Gastrocnemius medialis (tissue), 4 donors: ENCODE measurements at places on chromosomes 5 and 9. TPM values are rescaled to one million over a fixed set of nuclear protein-coding genes. Genes with fewer than 3 reads are reported as not detected.

- H3K36me3 ChIP-seq, result peaks cover 2% of the 10 kb centered on the region
- H3K4me1 ChIP-seq, result no peaks in the 10 kb centered on the region
- DNase-seq, result no peak
- no peaks in the 10 kb centered on the region for H3K27me3 ChIP-seq
Observed at GRCh38 chr9:109072133-109072692, 47.5 kb downstream of the TMEM245 start.

GRCh38 chr5:173239233-173239593 lies 4.2 kb upstream of the NKX2-5 start:
- H3K36me3 ChIP-seq, result no peaks in the 10 kb centered on the region
- DNase-seq, result no peak
- H3K27me3 ChIP-seq, result peaks cover 100% of the 10 kb centered on the region
- H3K4me1 ChIP-seq, result peaks cover 13% of the 10 kb centered on the region
- no peak overlapping the region for H3K4me3 ChIP-seq
- no peak overlapping the region for H3K27ac ChIP-seq

GRCh38 chr5:175079707-175080106 lies 355.3 kb downstream of the MSX2 start:
- H3K27ac ChIP-seq, result no peak overlapping the region
- no peaks in the 10 kb centered on the region for H3K27me3 ChIP-seq
- no peak for DNase-seq
- no peak overlapping the region for H3K4me3 ChIP-seq
- no peaks in the 10 kb centered on the region for H3K4me1 ChIP-seq

- DNase-seq, result no peak
- no peak overlapping the region for H3K27ac ChIP-seq
- H3K4me1 ChIP-seq, result no peaks in the 10 kb centered on the region
- H3K27me3 ChIP-seq, result no peaks in the 10 kb centered on the region
- no peaks in the 10 kb centered on the region for H3K36me3 ChIP-seq
- H3K4me3 ChIP-seq, result no peak overlapping the region
Observed at GRCh38 chr5:99355881-99356280, 427.1 kb upstream of the CHD1 start.

GRCh38 chr5:94366811-94367210 lies 251.6 kb downstream of the KIAA0825 start:
- no peaks in the 10 kb centered on the region for H3K27me3 ChIP-seq
- H3K4me1 ChIP-seq, result no peaks in the 10 kb centered on the region
- no peaks in the 10 kb centered on the region for H3K36me3 ChIP-seq

DNA sequence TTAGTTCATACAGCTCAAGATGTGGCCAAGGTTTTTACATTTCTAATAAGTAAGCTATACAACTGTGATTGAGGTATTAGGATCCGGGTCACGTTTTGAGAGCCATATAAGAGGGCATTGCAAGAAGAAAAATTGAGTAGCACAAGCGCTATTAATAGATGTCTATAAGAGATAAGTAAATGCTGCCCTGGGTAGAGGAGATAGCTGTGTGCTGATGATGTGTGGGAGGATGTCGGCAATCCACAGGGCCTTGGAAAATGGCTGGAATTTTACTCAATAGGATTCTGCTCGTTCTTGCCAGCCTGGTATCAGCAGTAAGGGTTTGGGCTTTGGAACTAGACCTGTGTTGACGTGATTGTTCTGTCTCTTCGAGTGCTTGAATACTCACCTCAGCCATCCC lies 41.6 kb downstream of the CSF1R start:
- no peak overlapping the region for H3K27ac ChIP-seq
- no peaks in the 10 kb centered on the region for H3K27me3 ChIP-seq
- H3K4me1 ChIP-seq, result peaks cover 36% of the 10 kb centered on the region
- no peak overlapping the region for H3K4me3 ChIP-seq

DNA sequence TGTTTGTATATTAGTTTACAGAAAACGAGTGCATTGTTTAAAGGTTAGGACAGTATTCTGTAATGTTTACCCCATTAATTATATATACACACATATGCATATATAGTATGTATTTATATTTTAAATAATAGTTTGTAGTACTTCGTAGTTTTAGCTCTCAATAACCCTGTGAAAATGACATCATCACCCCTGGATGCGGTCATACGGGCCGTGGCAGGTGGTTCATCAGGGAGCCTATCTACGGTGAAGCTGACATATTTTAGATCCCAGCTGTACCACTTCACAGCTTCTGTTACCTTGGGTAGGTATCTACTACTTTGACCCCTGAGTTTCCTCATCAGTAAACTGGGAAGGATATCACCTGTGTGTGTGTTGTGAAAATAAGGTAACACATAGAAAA lies 87.1 kb downstream of the NR3C1 start:
- DNase-seq, result peak; percentile 56
- peak overlapping the region; percentile 88 for H3K27ac ChIP-seq
- H3K4me1 ChIP-seq, result peaks cover 85% of the 10 kb centered on the region
- H3K27me3 ChIP-seq, result no peaks in the 10 kb centered on the region
- peak overlapping the region; percentile 8 for H3K4me3 ChIP-seq
- H3K36me3 ChIP-seq, result no peaks in the 10 kb centered on the region

- no peak overlapping the region for H3K4me3 ChIP-seq
- H3K27ac ChIP-seq, result no peak overlapping the region
- no peaks in the 10 kb centered on the region for H3K36me3 ChIP-seq
- no peak for DNase-seq
- H3K4me1 ChIP-seq, result no peaks in the 10 kb centered on the region
- no peaks in the 10 kb centered on the region for H3K27me3 ChIP-seq
Observed at GRCh38 chr5:56282216-56282615, 49.1 kb upstream of the ANKRD55 start.

DNA sequence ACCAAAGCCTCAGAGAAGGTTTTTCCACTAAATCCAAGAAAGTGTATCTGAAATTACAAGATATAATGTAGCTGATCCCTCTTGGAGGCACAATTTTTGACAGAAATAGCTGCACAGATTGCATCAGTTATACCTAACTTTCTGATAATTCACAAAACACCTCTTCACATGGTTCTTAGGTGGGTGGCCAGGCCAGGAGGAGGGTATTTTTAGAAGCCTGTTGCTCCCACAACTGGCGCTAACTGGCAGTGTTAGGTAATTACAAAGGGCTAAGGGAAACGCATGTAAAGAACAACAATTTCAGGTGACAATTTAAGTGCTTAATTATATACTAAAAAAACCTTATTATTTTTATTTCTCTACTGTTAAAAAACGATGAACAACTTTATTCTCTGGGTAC lies 247.9 kb downstream of the BNC2 start:
- no peak overlapping the region for H3K4me3 ChIP-seq
- no peaks in the 10 kb centered on the region for H3K27me3 ChIP-seq
- H3K36me3 ChIP-seq, result no peaks in the 10 kb centered on the region
- peaks cover 22% of the 10 kb centered on the region for H3K4me1 ChIP-seq
- peak overlapping the region; percentile 39 for H3K27ac ChIP-seq

GRCh38 chr9:96478829-96479371 lies 28.9 kb downstream of the HABP4 start:
- no peak overlapping the region for H3K27ac ChIP-seq
- no peak overlapping the region for H3K4me3 ChIP-seq
- H3K4me1 ChIP-seq, result no peaks in the 10 kb centered on the region

- peaks cover 9% of the 10 kb centered on the region for H3K4me1 ChIP-seq
- no peaks in the 10 kb centered on the region for H3K36me3 ChIP-seq
- no peak overlapping the region for H3K27ac ChIP-seq
- no peak overlapping the region for H3K4me3 ChIP-seq
- DNase-seq, result no peak
Observed at GRCh38 chr5:133873449-133873848, 95.0 kb downstream of the C5orf15 start.

DNA sequence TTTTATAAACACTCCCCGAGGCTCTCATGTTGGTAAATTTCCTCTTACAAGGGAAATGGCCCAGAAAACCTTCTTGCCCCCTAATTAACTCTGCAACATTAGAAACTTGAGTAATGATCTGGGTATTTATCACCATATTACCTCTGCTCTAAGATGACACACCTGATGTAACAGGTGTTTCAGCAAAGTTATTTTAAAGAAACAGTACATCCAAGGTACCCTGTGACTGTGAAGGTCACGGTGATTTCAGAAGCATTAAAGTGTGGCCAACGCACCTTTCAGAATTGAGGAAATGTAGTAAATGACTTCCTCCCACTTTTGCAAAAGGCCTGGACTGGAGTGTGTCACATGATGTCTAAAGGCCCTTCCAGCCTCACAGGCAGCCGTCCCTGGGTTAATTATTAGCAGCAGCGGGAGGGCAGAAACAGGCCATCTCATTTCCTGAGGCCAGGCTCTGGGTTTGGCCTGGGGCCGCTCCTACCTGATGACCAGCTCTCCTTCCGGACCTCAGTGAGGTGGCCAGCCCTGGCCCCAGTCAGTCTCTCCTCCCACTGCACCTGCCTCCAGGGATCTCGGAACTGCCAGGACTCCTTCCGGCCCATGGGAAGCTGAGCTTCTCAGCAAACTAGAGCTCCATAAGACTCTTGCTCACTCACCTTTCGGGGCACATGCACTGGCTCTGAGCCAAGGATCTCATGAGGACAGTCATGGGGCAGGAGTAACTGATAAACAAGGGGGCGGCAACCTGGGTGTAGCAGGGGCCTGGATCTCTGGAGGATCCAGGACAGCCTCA lies 20.7 kb downstream of the PTPN3 start:
- H3K27me3 ChIP-seq, result no peaks in the 10 kb centered on the region
- peaks cover 66% of the 10 kb centered on the region for H3K4me1 ChIP-seq
- peak overlapping the region; percentile 79 for H3K27ac ChIP-seq
- no peak overlapping the region for H3K4me3 ChIP-seq

- H3K4me3 ChIP-seq, result no peak overlapping the region
- no peaks in the 10 kb centered on the region for H3K36me3 ChIP-seq
- no peaks in the 10 kb centered on the region for H3K27me3 ChIP-seq
Observed at GRCh38 chr9:70085241-70085640, 41.6 kb downstream of the MAMDC2 start.

GRCh38 chr5:43485406-43485805 lies 1.7 kb upstream of the TMEM267 start:
- no peaks in the 10 kb centered on the region for H3K27me3 ChIP-seq
- H3K27ac ChIP-seq, result peak overlapping the region; percentile 98
- H3K4me1 ChIP-seq, result peaks cover 17% of the 10 kb centered on the region
- H3K4me3 ChIP-seq, result no peak overlapping the region

GRCh38 chr5:107364443-107365319 lies 306.1 kb downstream of the EFNA5 start:
- H3K27me3 ChIP-seq, result no peaks in the 10 kb centered on the region
- H3K4me3 ChIP-seq, result no peak overlapping the region
- H3K36me3 ChIP-seq, result no peaks in the 10 kb centered on the region
- DNase-seq, result no peak
- no peak overlapping the region for H3K27ac ChIP-seq

GRCh38 chr9:91530829-91531228 lies 107.2 kb upstream of the NFIL3 start:
- no peaks in the 10 kb centered on the region for H3K27me3 ChIP-seq
- DNase-seq, result no peak
- no peaks in the 10 kb centered on the region for H3K36me3 ChIP-seq
- no peaks in the 10 kb centered on the region for H3K4me1 ChIP-seq
- H3K27ac ChIP-seq, result no peak overlapping the region
- no peak overlapping the region for H3K4me3 ChIP-seq

GRCh38 chr9:129650680-129651235 lies 8.8 kb upstream of the ASB6 start:
- H3K4me3 ChIP-seq, result no peak overlapping the region
- H3K27ac ChIP-seq, result no peak overlapping the region
- no peaks in the 10 kb centered on the region for H3K4me1 ChIP-seq
- DNase-seq, result no peak

DNA sequence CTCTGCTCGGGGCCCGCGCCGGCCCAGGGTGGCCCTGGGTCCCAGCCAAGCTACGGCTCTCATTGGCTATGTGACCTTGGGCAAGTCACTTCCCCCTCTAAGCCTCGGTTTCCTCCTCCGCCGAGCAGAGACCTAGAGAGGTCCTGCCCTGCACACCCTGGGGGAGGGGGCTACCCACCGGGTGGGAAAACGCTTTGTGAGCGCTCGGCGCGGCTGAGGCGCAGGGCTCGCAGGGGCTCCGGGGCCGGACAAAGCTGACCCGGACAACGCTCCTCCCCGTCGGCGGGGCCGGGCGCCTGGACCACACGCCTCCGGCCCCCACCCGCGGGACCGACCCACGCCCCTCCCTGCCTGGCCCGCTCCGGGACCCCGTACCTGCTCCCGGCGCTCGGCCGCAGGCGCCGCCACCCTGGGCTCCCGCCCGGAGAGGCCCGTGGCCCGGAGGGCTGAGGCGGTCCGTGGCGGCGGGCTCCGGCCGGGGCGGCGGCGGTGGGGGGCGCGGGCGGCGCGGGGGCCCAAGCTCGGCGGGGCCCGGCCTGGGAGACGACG lies 85.7 kb upstream of the MELK start:
- H3K27me3 ChIP-seq, result no peaks in the 10 kb centered on the region
- H3K4me3 ChIP-seq, result peak overlapping the region; percentile 83
- no peak for DNase-seq
- no peaks in the 10 kb centered on the region for H3K36me3 ChIP-seq
- H3K27ac ChIP-seq, result peak overlapping the region; percentile 72

DNA sequence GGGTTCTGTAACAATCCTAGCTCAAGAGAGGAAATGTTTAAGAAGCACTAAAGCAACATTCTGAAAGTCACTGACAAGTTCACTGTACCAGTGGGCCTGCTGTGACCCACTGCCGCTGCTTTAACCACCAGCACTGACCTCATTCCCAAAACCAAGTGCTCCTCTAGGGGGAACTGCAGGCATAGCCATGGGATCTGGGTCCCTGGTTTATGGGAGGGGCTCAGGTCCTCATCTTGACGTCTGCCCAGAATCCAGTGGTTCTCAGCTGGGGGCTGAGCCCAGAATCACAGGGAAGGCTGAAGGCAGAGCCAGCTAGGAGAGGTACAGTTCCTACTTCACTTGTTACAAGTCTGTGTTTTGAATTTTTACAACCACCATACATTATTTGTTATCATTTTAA lies 36.1 kb upstream of the SLC2A8 start:
- no peaks in the 10 kb centered on the region for H3K27me3 ChIP-seq
- DNase-seq, result no peak
- H3K36me3 ChIP-seq, result no peaks in the 10 kb centered on the region
- H3K4me1 ChIP-seq, result no peaks in the 10 kb centered on the region
- no peak overlapping the region for H3K27ac ChIP-seq

- H3K27ac ChIP-seq, result peak overlapping the region; percentile 98
- no peaks in the 10 kb centered on the region for H3K36me3 ChIP-seq
- H3K27me3 ChIP-seq, result no peaks in the 10 kb centered on the region
- peak overlapping the region; percentile 95 for H3K4me3 ChIP-seq
Observed at GRCh38 chr5:181261320-181262049, 542 bp upstream of the TRIM52 start.

Gene CENPH
- 4.9 TPM for total RNA-seq

Gene SLC27A6
- total RNA-seq, result not detected

Gene JAKMIP2
- 0.20 TPM for total RNA-seq

Gene STXBP1
- total RNA-seq, result 7.5 TPM

Gene PCDHB4
- total RNA-seq, result 1.00 TPM

Gene GMCL2
- total RNA-seq, result not detected

Gene TAF11L3
- total RNA-seq, result not detected

Gene PTGES
- total RNA-seq, result not detected

Gene CCL28
- total RNA-seq, result 0.19 TPM
